ENCODE measurements at places on chromosomes 13 and 19. TPM values are rescaled to one million over a fixed set of nuclear protein-coding genes. Genes with fewer than 3 reads are reported as not detected.

BEST2 gene
- not detected for total RNA-seq

GRCh38 chr19:7528522-7529245, 6.3 kb downstream of the MCOLN1 start:
- DNase-seq: no peak

- no peak for DNase-seq
These were observed 130.8 kb downstream of the KDM4B start for GRCh38 chr19:5099701-5100221.

DNA sequence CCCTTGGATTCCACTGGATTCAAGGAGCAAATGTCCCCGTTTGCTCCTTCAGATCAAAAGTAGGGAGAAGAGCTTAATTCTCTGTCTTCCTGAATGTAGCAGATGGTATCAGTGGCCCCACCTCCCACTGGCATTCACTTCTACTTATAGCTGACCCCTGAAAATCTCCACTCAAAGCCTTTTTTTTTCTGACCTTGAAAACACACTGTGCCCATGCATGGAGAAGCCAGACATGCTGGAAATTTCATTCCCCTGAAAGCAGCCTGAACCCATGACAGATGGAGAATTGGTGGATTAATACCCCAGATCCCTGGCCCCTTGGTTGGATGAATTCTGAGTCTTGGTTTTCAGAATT, 76.6 kb upstream of the UBAC2 start:
- DNase-seq: no peak

NLRP9 gene
- total RNA-seq: not detected

SYMPK gene
- 35.3 TPM for total RNA-seq

DNA sequence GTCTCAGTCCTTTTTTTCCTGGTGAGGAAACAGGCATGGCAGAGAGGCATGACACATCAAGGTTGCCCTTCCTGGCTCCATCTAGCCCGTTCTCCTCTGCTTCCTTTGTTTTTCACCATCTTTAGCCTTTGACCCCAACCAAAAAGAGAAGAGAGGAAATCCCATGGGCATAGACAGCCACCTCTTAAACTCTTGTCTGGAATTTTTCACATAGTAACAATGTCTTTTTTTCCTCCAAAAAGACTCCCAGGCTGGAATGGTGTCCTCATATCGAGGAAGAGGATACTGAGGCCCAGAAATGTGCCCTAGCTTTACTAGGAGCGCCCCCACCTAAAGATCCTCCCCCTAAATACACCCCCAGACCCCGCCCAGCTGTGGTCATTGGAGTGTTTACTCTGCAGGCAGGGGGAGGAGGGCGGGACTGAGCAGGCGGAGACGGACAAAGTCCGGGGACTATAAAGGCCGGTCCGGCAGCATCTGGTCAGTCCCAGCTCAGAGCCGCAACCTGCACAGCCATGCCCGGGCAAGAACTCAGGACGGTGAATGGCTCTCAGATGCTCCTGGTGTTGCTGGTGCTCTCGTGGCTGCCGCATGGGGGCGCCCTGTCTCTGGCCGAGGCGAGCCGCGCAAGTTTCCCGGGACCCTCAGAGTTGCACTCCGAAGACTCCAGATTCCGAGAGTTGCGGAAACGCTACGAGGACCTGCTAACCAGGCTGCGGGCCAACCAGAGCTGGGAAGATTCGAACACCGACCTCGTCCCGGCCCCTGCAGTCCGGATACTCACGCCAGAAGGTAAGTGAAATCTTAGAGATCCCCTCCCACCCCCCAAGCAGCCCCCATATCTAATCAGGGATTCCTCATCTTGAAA, at the start of gene GDF15:
GDF15 (plus strand) TSS at position 484 of the 868 bp plus-strand sequence; CDS start at position 516, 32 bp downstream.
- DNase-seq: peak; percentile 87

WIZ gene
- total RNA-seq: 1.1 TPM

PSG1 gene
- total RNA-seq: 1.1 TPM

KCNN4 gene
- 0.54 TPM for total RNA-seq

GRCh38 chr19:17235971-17236777, 9.5 kb downstream of the NR2F6 start:
- peak; percentile 29 for DNase-seq

DNA sequence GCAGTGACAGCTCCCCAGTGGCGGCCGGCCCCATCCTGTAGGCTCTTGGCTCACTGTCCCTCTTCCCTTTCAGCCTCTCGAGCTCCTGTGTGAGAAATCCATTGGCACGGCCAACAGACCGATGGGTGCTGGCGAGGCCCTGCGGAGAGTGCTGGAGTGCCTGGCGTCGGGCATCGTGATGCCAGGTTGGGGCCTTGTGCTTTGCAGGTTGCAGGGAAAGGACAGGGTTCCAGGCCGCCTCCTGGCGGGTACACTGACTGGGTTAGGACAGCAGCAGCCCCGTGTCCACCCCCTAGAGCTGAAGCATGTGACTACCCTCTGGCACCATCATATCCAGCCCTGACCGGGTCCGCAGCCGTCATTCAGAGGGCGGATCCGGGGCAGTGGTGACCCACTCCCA, 21.5 kb upstream of the QTRT1 start:
- no peak for DNase-seq

GDF15 gene
- 10.3 TPM for total RNA-seq

EFNB2 gene
- 6.9 TPM for total RNA-seq

- DNase-seq: no peak
These were observed 164.0 kb upstream of the ZNF507 start for GRCh38 chr19:32181216-32181920.

GRCh38 chr13:41701676-41702075, 244.3 kb downstream of the RGCC start:
- no peak for DNase-seq

SOX1 gene
- total RNA-seq: not detected

DNA sequence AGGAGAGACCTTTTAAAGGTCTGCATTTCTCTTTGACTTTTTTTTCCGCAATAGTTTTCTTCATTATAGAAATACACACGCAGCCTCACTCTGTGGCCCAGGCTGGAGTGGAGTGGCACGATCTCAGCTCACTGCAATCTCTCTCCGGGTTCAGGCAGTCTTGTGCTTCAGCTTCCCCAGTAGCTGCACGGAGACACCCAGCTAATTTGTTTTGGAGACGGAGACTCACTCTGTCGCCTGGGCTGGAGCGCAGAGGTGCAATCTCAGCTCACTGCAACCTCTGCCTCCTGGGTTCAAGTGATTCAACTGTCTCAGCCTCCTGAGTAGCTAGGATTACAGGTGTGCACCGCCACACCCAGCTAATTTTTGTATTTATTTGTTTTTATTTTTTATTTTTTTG, 11.7 kb upstream of the MKNK2 start:
- DNase-seq: no peak

- DNase-seq: no peak
These were observed 34.8 kb upstream of the NDFIP2 start for GRCh38 chr13:79445968-79446645.

NKPD1 gene
- total RNA-seq: under 0.01 TPM

DNA sequence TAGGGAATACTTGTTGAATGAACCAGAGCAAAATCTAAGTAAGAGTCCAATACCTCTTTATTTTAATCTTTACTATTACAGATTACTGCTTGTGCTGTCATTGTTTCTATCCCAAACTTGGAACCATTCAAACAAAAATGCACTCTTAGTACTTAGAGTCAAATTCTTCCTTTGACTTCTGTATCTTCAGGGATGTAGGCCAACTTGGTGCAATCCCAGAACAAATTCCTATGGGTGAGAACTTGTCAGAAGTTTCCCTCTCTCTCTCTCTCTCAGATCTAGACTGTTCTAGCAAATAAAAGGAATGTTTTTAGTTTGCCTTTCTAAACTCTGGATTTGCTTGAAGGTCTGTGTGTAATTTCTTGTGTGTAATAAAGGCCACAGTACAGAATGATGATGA, 329.0 kb upstream of the TMTC4 start:
- no peak for DNase-seq

SHISA7 gene
- total RNA-seq: not detected

PCDH9 gene
- total RNA-seq: 10.2 TPM

MEIOSIN gene
- not detected for total RNA-seq

DNA sequence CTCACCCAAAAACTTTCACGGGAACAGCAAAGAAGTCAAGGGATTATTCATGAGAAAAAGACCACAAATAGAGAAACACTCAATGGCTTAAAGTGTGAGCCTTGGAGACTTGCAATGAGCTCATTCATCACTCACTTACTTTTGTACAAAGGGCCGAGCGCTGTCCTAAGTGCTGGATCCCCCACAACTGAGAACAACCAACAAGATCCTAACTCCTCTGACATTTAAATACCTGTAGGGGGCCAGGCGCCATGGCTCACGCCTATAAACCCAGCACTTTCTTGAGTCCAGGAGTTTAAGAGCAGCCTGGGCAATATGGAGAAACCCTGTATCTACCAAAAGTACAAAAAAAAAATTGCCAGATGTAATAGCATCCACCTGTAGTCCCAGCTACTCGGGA, 29.4 kb upstream of the ZNF507 start:
- DNase-seq: no peak

DNA sequence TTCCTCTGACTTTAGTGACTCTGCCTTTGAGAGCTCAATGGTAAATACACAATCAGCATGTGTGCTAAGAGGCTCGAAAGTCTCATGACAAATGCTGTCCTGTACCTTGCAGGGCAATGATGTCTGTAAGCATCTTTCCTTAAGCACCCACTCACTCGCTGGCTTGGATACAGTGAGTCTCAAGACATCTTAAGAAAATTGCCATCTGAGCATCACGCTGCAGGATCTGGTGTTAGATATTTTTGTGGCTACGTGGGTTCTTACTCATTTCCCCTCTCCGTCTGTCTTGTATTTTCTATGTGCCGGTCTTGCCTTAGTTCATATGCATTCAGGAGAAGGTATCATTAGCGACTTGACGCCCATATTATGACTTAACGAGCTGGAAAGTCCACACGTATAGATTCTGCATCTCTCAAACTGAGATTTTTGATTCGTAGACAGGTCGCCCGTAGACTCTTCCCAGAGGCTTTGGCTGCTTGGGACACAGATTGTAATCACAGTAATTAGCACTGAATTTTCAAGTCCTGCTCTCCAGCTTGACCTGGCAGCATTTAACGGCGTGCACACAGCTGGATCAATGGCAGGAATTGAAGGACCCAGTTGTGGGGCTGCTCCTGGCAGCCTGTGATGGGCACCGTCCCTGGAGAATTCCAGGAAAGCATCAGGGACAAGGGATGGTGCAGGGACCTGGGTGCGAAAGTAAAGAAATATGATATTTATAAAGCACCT, 231.2 kb downstream of the ZIC5 start:
- DNase-seq: no peak

- peak; percentile 93 for DNase-seq
These were observed 5.1 kb upstream of the ZNF227 start for GRCh38 chr19:44207126-44207803.

- DNase-seq: no peak
These were observed 4.5 kb downstream of the COL5A3 start for GRCh38 chr19:10005632-10006334.

GRCh38 chr19:48113190-48113917, 2.7 kb upstream of the PLA2G4C start:
- peak; percentile 18 for DNase-seq

DNA sequence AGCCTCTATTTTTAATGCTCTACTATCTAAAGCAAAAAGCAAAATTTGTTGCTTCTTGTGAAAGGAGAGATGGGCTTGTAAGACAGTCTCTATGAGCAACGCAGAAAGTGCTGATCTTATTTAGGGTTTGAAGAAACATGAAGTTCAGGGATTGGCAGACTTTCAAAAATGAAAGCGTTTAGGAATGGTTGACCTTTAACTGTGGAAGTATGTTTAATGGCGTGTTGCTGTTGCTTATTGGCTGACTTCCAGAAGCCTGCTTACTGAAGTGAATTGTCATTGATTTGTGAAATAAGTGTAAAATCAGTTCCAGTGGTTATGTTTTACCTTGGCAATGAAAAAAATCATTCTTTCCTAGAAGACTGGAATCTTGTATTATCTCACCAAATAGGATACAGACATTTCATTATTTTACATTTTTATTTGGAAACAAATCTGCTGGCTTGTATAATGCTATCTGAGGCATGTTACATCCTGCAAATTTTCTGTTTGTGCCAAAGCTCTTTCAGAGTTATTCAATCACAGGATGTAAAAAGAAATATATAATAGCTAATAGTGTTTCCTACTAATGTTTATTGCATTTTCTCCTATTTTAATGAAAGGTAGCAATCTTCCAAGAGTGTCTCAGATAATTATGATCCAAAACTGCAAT, 221.3 kb upstream of the SLITRK6 start:
- peak; percentile 41 for DNase-seq

GRCh38 chr13:31587698-31588266, 151.5 kb upstream of the RXFP2 start:
- no peak for DNase-seq

DNA sequence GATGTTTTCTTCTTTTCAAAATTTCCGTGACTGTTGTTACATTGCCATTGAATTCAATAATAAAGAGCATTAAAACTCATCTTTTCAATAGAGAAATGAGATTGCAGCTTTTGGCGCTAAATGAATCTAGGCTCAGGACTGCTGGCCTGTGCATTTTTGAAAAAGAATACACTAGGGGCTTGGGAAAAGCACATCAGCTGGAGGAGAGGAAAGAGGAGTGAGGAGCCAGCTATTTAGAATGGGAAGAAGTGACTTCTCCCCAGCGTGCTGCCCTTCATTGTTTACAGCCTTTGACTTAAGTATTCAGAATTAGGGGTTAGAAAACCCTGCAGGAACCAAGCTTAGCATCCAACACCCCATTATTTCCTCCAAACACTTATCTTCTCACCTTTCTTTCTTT, 43.3 kb downstream of the TNFSF11 start:
- no peak for DNase-seq

GRCh38 chr13:34608331-34608730, 333.7 kb upstream of the NBEA start:
- DNase-seq: no peak

Data from IMR-90 (cell line).